ENCODE measurements at places on chromosomes 4 and X. TPM values are rescaled to one million over a fixed set of nuclear protein-coding genes. Genes with fewer than 3 reads are reported as not detected.

LAMP2 gene
- total RNA-seq: 39.6 TPM

F11 gene
- not detected for total RNA-seq

GRPR gene
- not detected for total RNA-seq

IL2 gene
- not detected for total RNA-seq

FAM149A gene
- not detected for total RNA-seq

PCYT1B gene
- total RNA-seq: not detected

MAP3K15 gene
- not detected for total RNA-seq

NDP gene
- not detected for total RNA-seq

VCX gene
- not detected for total RNA-seq

ACE2 gene
- total RNA-seq: not detected

SSX2B gene
- not detected for total RNA-seq
